NCI-H1417 treated with DMSO at 0.1 percent for 48 hours (cell line): ENCODE measurements at places on chromosomes 2 and 18.

- DNase-seq = no peak
Observed at GRCh38 chr2:182937870-182938269, 71.4 kb upstream of the FRZB start.

GRCh38 chr2:75609937-75610508, 36.6 kb upstream of the MRPL19 start:
- no peak for DNase-seq

GRCh38 chr2:206481056-206481455, 37.7 kb downstream of the ADAM23 start:
- DNase-seq = no peak

GRCh38 chr18:76265497-76266235, 229.4 kb downstream of the ZNF516 start:
- DNase-seq = no peak

GRCh38 chr2:44965684-44966083, 24.2 kb downstream of the SIX3 start:
- DNase-seq = no peak

DNA sequence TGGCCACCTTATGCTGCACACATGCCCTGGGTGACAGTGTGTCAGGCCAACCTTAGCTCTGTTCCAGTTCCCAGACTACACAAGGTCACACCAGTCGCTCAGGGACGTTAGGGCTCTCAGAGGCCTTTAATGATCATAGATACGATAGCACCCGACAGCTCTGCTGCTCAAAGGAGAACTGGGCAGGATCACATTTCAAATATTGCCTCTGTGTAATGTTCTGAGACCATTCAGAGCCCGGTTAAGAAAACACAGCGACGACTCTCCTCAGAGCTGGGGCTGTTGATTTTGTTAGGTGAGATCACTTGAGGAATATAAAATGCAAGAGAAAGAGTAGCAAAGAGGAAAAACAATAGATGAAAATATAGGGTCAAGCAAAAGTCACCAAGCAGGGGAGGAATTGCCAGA, 166.6 kb upstream of the TANK start:
- no peak for DNase-seq

DNA sequence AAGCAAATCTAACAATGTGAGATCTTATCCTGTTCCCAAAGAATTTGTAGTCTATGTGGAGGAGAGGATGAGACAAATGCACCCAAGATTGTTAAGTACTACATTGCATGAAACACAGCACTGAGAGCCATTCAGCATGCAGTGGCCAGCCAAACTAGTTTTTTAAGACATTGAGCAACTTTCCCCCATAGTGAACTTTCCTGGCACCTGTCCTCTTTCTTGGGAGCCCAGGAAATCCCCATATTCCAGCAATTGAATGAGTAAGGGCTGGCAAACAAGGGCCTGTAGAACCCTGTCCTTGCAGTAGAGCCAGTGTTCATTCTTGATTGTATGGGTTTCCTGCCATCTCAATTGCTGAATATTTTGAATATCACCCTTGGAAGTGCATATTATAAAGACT, 58.8 kb upstream of the FIGN start:
- DNase-seq = no peak

DNA sequence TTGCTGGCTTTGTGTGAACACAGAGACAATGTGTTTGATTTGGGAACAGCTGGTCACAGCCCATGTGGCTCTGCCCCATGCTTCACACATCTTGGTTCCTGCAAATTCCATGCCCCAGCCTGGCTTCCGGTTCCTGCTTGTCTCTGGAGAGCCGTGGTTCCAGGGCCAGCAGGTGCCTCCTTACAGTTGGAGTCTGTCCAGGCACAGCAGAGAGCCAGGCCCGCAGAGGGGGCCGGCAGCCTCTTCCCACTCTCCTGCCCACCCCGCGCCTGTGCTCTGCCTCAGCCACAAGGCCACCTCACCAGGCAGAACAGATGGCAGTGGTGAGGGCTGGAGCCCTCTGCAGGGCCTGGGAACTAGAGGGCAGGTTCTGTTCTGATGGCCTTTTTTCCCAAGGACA, 81.5 kb downstream of the LDLRAD4 start:
- no peak for DNase-seq

GRCh38 chr2:104836265-104836664, 17.6 kb upstream of the POU3F3 start:
- DNase-seq = no peak

DNA sequence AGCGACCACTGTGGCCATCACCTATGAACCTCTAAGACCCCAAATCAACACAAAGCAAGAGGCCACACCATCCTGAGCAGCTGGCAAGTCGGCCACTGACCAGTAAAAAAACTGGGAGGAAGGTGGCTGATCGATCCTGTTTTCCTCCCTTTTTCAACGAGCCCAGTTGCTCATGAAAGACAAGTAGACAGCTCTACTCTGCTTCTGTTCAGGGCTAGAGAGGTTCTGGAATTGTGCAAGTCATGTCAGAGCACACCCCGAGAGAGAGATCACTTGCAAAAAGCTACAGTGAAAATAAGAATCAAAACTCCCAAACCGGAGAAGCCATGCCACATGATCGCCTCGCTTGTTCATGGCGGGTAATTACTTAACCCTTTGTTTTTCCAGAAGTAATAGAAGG, 34.6 kb downstream of the ZNF516 start:
- DNase-seq = no peak

DNA sequence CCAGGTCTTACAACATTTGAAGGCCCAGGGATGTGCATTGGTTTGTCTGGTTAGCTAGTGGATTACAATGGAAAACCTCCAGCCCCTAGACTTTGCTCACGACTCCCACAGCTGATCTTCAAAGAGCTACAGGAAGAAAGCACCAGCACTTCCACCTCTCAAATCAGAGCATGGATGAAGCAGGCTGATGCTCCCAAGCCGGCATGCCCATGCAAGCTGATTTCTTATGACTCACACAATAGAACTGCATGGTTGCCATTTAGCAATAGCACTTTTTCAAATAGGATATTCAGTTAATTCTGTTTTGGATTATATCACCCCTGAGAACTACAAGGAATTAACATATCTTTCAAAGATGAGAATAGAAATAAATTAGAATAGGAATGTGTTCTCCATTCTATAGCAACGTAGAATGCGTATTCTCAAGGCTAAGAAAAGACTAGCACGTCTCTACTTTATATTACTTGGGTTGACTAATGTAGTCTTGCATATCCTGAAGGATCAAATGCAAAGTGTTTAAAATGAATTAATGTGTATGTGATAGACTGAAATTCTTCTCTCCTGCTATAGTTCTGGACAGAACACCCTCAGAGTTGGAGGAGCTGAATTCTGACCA, 292.4 kb downstream of the TRIB2 start:
- DNase-seq = no peak

DNA sequence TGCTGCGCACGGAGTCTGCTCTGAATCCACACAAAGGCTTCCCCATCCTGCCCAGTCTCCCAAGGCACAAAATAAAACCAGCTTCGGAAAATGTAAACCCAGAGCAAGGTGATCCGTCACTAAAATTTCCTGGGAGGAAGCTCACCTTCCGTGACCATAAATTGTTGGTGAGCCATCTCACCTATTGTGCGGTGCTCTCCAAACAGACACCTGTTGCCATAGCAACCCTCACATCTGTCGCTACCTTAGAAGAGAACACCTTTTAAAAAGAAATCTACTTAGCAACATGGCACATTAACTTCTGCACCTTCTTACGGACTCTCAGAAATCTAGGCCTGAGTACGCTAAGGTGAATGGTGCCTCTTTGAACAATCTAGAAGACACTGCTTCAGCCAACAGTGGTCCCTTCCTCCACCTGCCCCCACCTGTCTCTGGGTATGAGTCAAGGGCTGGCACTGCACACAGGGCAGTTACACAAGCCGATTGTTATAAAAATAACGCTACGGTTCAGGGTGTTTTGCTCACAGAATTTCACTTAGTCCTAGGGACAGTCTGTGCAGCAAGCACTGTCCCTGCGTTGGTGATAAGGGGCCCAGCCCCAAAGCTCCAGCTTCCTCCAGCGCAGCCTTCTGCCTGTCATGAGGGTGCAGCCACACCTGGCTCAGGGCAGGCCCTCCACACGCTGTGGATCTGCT, 114.9 kb upstream of the ID2 start:
- peak; percentile 45 for DNase-seq

DNA sequence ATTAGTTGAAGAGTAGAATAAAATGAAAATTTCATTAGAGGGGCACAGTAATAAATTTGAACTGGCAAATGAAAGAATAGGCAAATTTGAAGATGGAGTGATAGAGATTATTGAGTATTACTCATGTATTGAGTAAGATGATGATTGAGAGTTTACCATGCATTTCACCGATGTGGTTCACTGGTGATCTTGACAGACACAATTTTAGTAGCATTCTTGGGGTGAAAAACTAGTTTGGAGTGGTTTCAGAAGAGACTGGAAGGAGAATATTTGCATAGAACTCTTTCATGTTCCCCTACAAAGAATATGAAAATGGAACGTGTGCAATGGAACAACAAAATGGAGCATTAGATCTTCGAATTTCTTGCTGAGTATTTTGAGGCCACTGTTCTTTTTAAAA, 121.4 kb downstream of the ASXL3 start:
- DNase-seq = no peak

- DNase-seq = no peak
Observed at GRCh38 chr2:155169317-155169716, 470.8 kb downstream of the KCNJ3 start.

GRCh38 chr2:120435671-120436459, 89.9 kb downstream of the INHBB start:
- no peak for DNase-seq

DNA sequence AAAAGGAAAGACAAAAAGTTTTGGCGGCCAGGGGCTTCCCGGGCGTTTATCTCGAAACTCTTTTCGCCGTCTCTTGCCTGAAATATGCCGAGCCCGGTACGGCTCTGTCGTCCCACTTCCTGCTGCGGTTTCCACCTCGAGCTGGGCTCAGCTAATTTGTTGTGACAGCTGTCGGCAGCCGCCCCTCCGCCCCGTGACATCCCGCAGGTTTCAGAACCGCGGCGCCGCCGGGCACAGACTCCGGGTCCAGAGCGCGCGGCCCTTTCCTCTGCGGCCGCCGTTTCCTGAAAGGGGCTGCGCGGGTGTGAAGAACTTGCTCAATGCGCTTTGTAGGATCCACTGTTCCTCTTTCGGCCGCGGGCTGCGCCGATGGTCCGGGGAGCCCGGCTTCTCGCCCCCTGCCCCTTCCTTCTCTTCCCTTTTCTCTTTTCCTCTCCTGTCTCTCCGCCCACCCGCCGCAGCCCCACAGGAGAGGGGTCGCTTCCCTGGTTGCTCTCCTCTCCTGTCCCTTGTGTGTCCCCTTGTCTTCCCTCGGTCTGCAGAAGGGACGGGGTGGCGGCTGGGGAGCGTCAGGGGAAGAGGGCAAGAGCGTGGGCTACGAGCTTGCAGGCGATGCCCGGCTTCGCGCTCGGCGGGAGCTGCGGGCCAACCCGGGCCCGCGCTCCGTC, 648 bp downstream of the ARID5A start:
- DNase-seq = no peak

GRCh38 chr2:172972005-172972619, 103.5 kb upstream of the MAP3K20 start:
- DNase-seq = no peak

DNA sequence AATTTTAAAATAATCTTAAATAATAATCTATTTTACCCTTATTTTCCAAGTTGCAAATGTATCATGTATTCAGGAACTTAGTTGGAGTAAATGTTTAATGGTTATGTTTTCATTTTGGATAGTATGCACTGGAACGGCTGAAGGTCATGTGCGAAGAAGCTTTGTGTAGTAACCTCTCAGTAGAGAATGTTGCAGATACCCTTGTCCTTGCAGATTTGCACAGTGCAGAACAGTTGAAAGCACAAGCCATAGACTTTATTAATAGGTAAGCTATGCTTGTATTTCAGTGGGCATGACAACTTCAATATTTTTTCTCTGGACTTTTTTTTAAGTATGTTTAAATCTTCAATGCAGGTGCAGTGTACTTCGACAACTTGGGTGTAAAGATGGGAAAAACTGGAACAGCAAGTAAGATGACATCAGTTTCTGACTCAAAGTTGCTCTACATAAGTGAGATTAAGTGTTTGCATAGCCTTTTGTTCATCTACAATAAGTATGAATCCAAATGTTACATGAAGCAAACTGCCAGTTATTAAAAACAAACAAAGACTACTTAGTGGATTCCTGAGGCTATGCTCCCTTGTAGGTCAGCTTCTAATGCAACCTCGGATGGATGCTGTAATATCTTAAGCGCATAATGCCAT, 63.1 kb downstream of the SPOPL start:
- DNase-seq = no peak

DNA sequence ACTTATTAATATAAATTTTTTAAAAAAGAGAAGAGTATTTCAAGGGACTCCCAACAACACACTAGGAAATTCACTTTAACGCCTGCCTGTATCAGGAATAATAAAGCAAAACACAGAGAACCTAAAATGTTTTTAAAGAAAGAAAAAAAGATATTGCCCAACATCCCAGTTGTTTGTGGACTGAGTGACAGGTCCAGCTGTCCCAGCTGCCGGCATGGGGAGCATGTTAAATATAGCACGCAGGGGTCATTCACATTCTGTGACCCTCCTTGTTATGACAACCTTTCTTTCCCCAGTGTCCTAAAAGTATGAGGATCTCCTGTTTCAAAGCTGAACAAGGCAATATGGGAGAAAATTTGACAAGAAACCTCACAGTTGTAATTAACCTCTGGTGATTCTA, 4.4 kb downstream of the KLHL41 start:
- no peak for DNase-seq

DNA sequence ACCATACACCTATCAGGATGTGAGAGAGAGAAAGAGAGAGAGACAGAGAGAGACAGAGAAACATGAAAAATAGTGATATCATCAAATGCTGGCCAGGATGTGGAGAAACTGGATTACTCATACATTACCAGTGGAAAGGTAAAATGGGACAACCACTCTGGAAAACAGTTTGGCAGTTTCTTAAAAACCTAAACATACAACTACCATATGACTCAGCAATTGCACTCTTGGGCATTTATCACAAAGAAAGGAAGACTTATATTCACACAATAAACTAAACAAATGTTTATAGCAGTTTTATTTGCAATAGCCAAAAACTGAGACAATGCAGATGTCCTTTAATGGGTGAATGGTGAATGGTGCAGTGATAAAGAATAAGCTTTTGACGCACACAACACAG, 29.1 kb downstream of the SLC4A3 start:
- no peak for DNase-seq

DNA sequence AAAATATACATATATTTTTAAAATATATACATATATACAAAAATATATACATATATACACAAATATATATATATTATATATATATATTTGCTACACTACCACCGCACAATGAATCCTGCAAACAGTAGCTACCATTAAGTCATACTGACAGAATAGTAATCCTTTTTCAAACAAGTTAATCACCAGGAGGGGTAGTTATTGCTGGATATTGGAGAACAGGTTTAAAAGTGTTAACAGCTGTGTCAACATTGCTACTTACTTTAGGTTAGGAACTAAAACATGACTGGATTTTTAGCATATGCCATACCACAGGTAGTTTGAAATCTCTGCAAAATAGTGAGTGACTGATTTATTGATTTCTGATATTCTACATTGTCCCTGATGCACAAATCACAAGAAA, 529.1 kb upstream of the CDH7 start:
- DNase-seq = peak; percentile 96

- DNase-seq = no peak
Observed at GRCh38 chr2:172712251-172712650, 23.4 kb upstream of the RAPGEF4 start.
